GM04503 (cell line): ENCODE measurements at places on chromosomes 11 and 22.

DNA sequence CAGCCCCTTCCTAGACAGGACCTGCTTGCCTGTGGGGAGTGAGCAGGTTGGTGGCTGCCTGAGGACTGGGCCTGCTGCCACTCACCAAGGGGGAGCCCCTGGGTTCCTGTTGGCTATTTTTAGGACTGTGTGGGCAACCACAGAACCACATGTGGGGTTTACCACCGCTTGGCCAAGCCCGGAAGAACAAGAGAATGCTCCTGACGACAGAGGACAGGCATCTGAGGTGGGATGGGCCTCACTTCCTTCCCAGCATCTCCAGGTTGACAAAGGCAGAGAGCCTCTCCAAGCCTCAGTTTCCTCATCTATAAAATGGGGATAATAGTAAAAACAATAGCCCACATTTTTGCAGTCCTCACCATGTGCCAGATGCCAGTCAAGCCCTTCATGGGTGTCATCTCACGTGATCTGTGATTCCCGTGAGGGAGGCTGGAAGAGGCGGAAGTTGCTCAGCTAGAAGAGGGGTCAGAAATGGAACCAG is 43.6 kb downstream of the LRRC32 start:
- no peak for DNase-seq

GRCh38 chr11:123543797-123544196 is 110.6 kb downstream of the SCN3B start:
- DNase-seq = peak; percentile 87

GRCh38 chr11:119684361-119685110 is 44.5 kb downstream of the NECTIN1 start:
- DNase-seq = no peak

DNA sequence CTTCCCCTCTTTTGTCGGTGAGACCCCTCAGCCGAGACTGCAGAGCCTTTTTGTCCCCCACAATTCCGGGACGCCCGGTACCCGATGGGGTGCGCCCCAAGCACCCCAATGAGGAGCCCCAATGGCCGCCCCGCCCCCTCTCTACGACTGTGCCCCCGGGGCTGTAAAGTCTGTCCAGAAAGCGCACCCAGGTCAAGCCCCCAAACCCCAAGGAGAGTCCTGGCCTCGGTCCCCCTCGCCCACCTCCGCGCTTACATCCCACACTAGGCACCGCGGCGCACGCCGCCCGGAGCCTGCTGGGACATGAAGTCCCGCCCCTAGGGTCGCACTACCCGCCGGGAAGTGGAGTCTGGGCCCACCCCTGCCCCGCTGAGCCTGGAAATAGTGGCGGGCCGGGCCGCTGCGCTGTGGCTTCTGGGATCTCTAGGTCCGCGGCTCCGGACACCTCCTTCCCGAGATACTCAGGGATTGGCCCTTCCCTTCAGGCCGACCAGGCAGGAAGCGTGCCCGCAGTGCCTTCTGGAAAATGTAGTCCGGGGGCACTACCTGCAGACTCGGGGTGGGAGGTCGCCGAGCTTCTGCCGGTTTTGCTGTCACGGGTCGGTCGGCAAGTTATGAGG is at the start of gene MEN1:
Gene MEN1 (minus strand): TSS at position 281 of the 620 bp plus-strand sequence. CDS start 442 bp downstream, outside the sequence.
- peak; percentile 76 for DNase-seq

DNA sequence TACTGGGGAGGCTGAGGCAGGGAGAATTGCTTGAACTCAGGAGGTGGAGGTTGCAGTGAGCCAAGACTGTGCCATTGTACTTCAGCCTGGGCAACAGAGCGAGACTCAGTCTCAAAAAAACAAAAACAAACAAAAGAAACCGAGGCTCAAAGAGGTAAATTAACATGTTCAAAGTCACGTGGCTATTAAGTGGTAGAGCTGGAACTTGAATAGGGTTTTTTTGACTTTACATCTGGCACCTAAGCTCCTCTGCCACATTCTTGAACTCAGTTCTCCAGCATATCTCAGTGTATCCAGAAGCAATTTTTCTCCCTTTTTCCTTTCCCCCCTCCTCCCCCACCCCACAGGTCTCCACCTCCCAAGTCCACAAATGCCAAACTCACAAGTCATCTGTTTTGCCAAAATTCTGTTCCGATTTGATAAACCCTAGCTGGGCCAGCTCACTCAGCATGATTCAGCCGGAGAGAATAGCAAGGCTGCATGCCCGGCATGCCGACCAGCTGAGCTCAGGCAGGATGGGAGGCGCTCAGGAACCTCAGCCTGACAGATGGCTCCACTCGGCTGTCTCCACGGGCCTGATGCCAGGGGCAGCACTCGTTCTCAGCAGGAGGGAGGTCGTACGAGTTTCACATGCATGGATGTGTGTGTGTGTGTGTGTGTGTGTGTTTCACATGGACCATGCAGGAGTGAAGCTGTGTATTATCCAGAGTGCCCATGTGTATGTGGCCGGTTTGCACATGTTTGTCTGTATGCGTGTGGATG is 63.2 kb upstream of the RRAS2 start:
- peak; percentile 99 for DNase-seq

GRCh38 chr11:134861490-134862104 is 449.6 kb upstream of the B3GAT1 start:
- no peak for DNase-seq

DNA sequence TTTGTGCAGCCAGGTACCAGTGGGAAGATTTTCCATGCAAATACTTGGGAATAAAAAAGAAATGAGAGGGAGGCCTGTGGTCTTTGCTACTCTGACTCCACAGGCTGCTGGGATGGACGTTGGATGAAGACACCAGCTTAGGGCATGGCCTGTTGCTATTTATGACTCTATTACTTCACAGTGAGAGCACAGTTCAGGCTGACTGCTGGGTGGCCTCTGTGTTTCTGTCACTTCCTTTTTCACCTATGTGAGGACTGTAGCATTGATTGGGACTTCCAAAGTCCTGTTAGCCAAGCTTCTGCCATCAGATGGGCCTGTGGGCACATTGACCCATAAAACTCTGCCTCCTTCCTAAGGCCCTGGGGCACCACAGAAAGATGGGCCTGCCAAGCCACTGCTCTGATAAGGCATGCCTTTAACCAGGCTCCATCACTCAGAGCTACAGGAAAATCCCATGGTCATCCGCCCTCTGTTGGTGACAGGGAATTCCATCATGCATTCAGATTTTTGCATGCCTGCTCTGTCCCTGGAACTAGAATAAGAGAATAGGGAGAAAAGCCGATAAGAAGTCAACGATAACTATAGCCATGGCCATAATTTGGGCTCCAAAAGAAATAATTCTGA is 64.6 kb downstream of the KCNJ1 start:
- DNase-seq = no peak

DNA sequence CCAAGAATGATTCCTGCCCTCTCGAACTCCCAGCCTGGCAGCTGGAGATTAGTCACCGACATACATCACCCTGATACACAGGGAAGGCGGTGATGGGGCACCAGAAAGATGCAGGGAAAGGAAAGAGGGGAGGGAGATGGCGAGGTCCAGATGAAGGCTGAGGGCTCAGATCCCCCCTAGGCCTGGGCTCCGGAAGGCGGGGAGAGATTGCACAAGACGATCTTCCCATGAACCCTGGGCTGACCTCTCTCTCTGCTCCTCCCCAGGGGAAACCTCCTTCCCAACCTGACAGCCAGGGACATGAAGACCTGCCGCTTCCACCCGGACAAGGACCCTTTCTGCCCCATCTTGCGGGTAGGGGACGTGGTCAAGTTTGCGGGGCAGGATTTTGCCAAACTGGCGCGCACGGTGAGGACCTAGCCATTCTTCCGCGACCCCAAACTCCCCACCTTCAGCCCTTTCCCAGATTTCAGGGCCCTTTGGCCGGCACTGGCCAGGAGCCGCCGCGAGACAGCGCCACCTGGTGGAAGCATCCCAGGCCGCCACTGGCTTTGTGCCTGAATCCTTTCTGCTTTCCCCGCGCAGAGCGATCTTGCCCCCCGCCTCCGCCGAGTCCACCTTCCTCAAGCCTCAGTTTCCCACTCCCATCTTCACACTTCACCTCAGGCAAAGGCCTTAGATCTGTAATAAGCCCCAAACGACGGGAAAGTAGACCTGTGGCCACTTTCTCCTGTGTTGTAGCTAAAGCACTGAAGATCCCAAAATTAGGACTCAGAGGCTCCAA is 11.5 kb downstream of the P2RX3 start:
- no peak for DNase-seq

GRCh38 chr11:65911682-65912568 is 6.9 kb downstream of the C11orf68 start:
- DNase-seq = peak; percentile 69

- DNase-seq = no peak
Measured at GRCh38 chr11:83070731-83071566, 748 bp downstream of the RAB30 start.

DNA sequence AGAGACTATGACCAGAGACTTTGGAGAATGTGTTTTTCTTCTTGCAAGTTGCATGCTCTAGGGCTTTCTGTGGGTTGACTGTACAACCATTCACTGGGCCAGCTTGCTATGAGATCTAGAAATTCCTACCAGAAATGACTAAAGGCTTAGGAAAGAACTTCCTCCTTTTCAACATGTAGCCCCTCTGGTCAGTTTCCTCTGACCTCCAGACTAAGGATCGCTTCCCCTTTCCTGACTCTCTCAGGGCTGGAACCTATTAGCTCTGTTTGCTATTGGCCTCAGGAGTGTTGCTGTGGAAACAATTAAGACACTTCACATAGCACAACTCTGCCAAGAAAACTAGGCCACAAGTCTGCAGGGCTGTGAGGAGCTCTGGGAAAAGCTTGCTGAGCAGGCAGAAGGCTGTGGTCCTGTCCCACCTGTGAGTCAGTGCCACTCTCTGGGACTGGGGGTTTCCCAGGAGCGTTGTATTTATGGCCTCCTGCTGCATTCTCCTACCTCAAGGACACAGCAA is 10.7 kb downstream of the CRY2 start:
- peak; percentile 98 for DNase-seq

GRCh38 chr11:126140926-126141280 is 70.5 kb downstream of the RPUSD4 start:
- DNase-seq = peak; percentile 51

DNA sequence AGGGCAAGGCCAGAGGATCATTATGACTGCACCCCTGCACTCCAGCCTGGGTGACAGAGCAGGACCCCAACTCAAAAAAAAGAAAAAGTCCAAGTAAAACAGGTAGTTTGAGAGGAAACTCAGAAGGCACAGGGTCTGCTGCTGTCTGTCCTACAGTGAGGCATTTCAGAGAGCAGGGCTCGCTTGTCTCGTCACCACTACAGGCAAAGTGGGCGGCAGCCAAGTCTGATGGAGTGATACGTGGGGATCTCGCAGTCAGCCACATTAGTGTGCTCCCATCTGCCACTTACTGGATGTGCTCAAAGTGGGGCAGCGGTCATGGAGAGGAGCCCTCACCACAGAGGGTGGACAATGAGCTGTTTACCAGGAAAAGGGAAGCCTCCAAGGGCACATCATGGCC is 42.1 kb downstream of the PI4KA start:
- DNase-seq = no peak

DNA sequence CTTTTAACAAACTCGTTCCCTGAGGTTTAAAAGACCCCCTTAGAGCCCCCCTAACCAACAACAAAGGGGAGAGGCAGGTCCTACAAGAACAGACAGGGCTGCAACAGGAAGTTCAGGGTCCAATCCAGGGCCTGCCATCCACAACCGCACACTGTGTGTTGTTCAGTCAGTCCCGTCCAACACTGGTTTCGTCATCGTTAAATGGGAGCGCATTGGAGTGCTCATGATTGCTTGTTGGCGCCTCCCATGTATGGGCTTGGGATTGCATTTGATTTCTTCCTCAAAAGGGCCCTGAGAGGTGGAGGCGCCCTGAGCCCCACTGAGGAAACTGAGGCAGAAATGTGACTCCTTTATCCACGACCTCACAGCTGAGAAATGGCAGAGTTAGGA is 174.1 kb downstream of the MN1 start:
- no peak for DNase-seq

GRCh38 chr22:37340331-37341262 is 58.3 kb downstream of the CYTH4 start:
- DNase-seq = no peak

- no peak for DNase-seq
Measured at GRCh38 chr22:42581762-42582716, 28.3 kb downstream of the SERHL2 start.

DNA sequence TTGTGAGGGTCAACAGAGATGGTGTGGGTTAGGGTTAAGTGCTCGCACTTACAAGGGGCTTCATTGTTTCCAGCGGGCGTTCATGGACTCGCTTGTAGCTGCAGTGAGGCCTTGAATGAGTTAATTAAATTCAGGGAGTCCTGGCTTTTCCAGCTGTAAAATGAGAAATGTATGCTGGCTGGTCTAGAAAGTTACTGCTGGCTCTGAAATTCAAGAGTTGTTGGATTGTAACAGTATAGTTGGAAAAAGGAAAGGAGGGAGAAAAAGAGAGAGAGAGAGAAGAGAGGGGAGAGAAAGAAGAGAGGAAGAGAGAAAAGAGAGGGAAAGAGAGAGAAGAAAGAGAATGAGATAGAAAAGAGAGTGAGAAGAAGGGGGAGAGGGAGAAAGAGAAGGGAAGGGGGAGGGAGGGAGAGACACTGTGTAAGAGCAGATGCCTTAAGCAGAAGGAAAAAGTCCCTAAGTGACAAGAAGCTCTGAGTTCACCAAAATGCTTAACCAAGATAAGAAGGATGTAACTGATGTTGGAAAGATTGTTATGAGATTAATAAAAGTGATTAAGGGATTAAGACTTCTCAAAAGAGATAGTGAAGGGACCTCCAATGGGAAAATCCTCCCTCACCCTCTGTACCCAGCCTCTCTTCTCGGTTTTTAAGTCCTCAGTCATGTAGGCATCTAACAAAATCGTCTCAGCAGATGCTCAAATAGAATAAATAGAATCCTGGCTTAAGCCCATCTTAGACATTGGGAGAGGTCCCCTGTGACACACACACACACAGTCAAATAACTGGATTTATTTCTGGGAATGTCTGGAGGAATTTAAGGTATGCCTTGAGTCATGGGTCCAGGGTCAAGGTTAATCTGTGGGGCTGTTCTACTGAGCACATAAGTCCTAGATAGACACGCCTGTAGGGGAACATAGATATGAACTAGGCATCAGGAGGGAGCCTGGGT is 477.9 kb downstream of the MIAT start:
- peak; percentile 54 for DNase-seq

GRCh38 chr11:113949891-113950290 is 25.0 kb upstream of the HTR3A start:
- DNase-seq = no peak

DNA sequence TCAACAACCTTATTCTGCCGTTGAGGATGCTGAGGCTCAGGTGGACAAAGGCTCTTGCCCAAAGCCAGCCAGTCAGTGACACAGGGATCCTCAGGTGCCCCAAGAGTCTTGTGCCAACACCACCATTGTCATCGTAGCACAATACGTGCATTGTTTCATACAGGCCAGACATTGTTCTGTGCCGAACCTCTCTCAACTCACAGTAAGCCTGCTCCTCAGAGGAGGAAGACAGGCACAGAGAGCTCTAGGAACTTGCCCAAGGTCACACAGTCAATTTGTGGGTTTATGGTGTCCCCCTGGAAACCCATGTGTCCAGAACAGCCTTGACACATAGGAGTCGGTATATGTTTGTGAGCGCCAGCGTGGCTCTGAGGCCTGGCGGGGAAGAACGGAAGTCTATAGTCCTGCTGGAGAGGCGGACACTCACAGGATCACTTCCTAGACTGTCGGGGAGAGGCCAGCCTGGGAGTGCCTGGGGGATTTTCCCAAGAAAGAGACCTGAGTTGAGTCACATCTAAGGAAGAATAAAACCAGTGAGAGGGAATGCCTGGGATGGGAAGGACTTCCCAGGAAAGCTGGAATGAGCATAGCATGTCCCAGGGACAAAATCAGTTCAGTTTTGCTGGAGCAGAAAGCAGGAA is 20.2 kb downstream of the LIF start:
- DNase-seq = no peak
